Renal pelvis (tissue), 12 donors: ENCODE measurements at places on chromosomes 16 and 17. TPM values are rescaled to one million over a fixed set of nuclear protein-coding genes. Genes with fewer than 3 reads are reported as not detected.

GRCh38 chr17:19978209-19978802 lies 678 bp upstream of the AKAP10 start:
- DNase-seq = no peak

Gene PDE6G
- polyA plus RNA-seq = 11.2 TPM

DNA sequence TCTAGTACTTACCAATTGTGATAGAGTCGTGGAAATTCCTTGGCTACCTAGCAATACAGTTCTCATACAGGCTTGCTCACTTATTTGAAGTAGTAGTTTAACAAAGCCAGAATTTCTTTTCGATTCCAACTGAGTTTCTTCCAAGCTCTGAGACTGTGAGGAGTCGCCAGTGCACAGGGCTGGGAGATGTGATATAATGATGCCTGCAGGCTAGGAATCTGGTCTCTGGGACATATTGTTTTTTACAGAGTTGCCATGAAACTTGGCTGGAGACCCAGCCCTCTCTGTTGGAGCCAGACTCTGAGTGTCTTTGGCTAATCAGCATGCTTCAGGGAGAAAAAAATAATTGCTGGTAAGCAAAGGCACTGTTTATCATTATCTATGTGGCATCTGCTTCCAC lies 698.8 kb upstream of the GOT2 start:
- DNase-seq = no peak

GRCh38 chr17:48593126-48593829 lies at the start of gene HOXB5:
Gene HOXB5 (minus strand): TSS chr17:48593779. CDS start chr17:48593682, 97 bp downstream.
- no peak for DNase-seq

- no peak for DNase-seq
These were observed 26.8 kb downstream of the BRIP1 start for GRCh38 chr17:61836266-61837174.

Gene OR2C1
- polyA plus RNA-seq = 0.53 TPM

GRCh38 chr16:53598511-53599275 lies 95.7 kb upstream of the AKTIP start:
- no peak for DNase-seq

- no peak for DNase-seq
These were observed 460.8 kb upstream of the TOM1L1 start for GRCh38 chr17:54439816-54440215.

- DNase-seq = peak; percentile 46
These were observed 3.1 kb upstream of the KRT36 start for GRCh38 chr17:41492771-41493170.

DNA sequence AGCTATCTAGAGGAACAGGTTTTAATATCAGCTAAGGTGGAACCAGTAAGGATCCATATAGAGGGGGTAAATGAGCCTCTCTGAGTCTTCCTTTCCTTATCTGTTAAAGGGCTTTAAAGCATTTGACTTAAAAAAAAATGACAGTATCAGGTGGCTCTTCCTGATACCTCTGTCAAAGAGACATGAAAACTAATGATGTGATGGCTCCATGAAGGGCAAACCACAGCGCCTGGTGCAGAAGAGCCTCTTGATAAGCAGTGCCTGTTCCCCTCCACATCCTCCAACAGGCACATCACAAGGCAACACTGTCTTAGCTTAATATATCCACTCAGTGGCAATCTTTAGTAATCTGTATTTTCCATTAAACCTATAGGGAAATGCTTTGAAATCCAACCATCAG lies 68.9 kb downstream of the USP31 start:
- DNase-seq = no peak

Gene SCGB1C2
- polyA plus RNA-seq = 1.6 TPM

DNA sequence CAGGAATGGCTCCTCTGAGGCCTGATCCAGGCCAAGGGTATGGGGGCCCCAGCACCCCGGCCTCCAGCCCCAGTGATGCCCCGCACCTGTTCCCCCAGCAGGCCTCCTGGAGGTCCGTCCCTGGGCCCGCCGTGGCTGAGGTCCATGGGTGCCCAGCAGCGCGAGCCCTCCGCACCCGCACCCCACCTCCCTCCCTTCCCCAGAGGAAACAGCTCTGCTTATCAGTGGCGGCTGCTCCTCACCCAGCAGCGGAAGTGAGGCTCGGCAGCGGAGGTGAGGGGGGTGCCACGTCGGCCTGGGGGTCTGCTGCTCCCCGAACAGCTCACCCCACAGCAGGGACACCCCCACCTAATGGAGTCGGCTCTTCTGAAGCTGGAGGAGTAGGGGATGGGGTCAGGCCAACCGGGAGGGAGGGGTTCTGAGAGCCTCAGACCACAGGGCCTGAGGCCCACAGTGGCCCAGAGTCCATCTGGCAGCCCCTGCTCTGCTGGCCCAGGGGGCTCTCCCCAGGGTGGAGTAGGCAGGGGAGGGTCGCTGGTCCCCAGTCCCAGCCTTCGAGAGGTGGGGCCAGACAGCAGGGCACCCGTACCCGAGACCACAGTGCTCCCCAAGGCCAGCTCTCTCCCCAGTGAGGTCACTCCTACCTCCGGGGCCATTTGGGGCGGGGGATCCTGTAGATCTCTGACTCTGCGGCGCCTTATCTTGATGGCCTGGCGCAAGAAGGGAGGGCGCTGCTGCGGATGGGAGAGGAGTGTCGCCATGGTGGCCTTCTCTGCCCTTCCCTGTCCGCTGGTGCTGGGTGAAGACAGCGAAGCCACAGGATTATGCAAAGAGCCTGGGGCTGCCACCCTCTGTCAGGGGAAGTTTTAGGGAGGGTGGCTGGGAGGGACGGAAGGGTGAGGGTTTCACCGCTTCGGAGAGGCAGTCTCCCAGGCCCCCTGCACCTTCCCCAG lies at the start of gene UNC13D:
Gene UNC13D (minus strand): TSS at position 828 of the 953 bp plus-strand sequence. CDS start 67 bp downstream, at position 761.
- DNase-seq = no peak

DNA sequence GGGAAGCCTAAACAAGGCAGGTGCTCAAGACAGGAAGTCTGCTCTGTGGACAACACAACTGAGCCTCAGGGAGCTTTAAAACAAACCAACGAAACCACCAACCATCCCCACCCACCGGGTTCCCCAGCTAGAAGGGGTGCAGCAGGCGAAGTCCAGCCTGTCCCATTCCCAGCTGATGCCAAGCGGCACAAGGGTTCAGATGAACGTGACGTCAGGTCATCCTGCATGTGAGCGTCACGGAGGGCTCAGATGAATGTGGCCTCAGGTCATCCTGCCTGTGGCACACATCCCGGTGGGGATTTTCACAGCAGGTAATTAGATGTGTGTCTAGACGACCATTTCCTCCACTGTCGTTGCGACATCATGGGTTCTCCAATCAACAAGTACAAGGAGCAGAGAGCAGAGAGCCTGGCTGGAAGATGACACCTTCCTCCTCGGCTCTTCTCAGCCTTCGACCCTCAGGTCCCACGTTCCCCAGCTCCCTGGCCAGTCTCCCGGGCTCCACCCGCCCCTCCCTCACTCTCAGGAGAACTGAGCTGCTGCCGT lies 246.5 kb downstream of the FOXL1 start:
- DNase-seq = no peak

Gene MMP28
- polyA plus RNA-seq = 2.0 TPM

Gene HOXB7
- polyA plus RNA-seq = 55.3 TPM

Gene POLR2C
- polyA plus RNA-seq = 86.4 TPM
